Type B pancreatic cell (in vitro differentiated cells): ENCODE measurements at places on chromosomes 16 and 17. TPM values are rescaled to one million over a fixed set of nuclear protein-coding genes. Genes with fewer than 3 reads are reported as not detected.

SPN gene
- total RNA-seq, result 0.14 and 0.31 TPM in 2 replicates

CLDN9 gene
- 0.99 and 3.4 TPM in 2 replicates for total RNA-seq

MYLK3 gene
- 0.12 and 0.82 TPM in 2 replicates for total RNA-seq

CIITA gene
- not detected in 2 replicates for total RNA-seq

IRF8 gene
- 12.6 and 21.0 TPM in 2 replicates for total RNA-seq

PLXDC1 gene
- 1.7 and 5.0 TPM in 2 replicates for total RNA-seq

SCPEP1 gene
- 26.9 and 53.5 TPM in 2 replicates for total RNA-seq

METTL23 gene
- 27.5 and 28.2 TPM in 2 replicates for total RNA-seq

DNAH9 gene
- 0.31 and 6.2 TPM in 2 replicates for total RNA-seq

CBX2 gene
- total RNA-seq, result 21.6 and 72.0 TPM in 2 replicates

DNA sequence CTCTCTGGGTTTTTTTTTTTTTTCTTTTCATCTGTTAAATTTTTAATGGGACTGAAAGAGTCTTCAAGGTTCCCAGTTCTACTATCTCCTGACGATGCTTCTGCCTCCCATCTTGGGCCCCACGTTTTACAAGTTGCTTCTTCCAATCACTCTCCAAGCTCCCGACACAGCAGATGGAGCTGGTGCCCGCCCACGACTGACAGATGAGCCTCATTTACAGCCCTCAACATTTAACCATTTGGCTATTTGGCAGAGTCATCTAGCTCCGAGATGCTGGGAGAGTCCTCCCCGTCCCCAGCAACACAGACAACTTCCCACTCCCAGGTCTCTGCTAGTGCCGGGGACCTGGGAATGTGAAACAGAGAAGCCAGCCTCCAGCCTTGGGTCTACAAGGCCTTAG, 276.9 kb downstream of the SHISA9 start:
- no peak for DNase-seq

DNA sequence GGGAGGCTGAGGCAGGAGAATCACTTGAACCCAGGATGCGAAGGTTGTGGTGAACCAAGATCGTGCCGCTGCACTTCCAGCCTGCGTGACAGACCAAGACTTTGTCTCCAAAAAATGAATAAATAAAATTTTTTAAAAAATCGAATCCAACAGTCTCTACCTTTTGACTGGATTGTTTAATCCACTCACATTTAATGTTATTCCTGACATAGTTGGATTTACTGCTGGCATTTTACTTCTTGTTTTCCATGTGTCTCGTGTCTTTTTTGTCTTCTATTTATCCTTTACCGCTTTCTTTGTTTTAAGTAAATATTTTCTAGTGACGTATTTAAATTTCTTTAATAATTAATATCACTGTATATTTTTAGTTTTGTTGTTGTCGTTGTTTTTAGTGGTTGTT, 5.4 kb upstream of the CES4A start:
- no peak for DNase-seq

- DNase-seq, result no peak
Measured at GRCh38 chr16:85168732-85169256, 56.5 kb upstream of the CIBAR2 start.

DNA sequence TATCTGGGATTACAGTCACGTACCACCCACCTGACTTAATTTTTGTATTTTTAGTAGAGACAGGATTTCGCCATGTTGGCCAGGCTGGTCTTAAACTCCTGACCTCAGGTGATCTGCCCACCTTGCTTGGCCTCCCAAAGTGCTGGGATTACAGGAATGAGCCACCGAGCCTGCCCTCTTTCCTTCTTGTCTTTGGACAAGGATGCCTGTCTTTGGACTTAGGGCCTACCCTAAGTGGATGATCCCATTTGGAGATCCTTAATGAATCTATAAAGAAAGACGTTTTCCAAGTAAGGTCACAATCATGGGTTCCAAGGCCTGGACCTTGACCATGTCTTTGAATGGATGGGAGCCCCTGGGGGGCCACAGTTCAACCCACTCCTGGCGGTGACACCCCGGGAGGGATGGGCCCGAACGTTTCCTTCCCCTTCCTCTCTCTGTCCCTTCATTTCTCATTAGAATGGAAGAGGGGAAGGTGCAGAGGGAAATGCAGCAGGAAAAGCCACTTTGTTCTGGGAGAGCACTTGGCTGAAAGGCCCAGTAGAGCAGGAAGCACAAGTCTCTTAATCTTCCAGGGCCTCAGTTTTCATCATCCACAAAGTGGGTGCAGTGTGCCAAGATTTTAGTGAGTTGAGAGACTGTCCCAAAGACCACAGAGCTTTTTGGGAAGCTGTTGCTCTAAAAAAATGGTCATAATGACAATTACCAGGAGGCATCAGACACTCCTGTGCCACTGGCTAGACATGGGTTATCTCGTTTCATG, 353.3 kb downstream of the SEC14L1 start:
- no peak for DNase-seq

GRCh38 chr17:33120103-33120502, 128.5 kb downstream of the SPACA3 start:
- no peak for DNase-seq

GRCh38 chr16:10517868-10518267, 62.5 kb downstream of the EMP2 start:
- no peak for DNase-seq

DNA sequence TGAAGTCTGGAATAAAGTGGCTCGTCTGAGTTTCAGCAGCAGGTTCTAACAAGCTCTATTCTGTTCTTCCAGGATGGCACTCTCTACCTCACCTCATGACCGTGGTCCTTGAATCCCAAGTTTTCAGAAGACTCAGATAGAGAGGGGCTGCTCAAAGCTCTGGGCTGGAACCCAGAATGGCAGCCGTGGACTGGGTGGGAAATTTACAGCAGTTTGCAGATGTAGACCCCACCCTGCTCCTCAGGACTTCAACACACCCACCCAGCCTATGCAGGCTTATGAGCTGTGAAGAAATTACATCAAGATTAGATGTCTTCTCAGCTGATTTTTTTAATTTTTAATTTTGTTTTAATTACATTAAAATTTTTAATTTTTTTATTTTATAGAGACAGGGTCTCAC, 59.4 kb downstream of the METRNL start:
- DNase-seq, result peak; percentile 15

GRCh38 chr17:22193113-22193512, 500.8 kb downstream of the KCNJ18 start:
- DNase-seq, result no peak

- no peak for DNase-seq
Measured at GRCh38 chr17:8709006-8709405, 35.6 kb downstream of the CCDC42 start.

GRCh38 chr17:31650756-31651520, 208.1 kb downstream of the COPRS start:
- no peak for DNase-seq

- DNase-seq, result no peak
Measured at GRCh38 chr17:28317966-28318758, 838 bp upstream of the TMEM97 start.

DNA sequence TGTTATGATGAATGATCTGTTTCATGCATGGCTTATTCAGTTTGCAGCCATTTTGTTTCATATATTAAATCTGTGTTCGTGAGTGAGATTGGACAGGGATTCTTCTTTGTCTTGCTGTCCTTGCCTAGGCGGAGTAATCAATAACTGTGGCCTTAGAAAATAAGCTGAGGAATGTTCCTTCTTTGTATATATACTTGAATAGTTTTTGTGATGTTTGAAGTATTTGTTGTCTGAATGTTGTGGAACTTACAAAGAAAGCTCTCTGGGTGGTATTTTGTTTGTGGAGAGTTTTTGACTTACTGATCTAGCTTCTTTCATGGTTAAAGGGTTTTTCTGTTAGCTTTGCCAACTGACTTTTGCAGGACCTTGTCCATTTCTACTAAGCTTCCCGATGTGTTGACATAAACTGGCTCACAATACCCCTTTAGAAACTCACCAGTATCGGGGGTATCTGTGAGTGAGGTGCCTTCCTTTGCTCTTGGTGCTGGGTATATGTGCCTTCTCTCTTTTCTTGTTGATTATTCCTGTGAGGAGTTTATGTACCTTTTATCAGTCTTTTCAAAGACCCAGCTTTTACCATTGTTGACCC, 166.2 kb downstream of the RPTOR start:
- no peak for DNase-seq

GRCh38 chr17:49723423-49723822, 15.7 kb upstream of the SLC35B1 start:
- no peak for DNase-seq
